ENCODE measurements at places on chromosomes 3 and 15.

GRCh38 chr3:161177991-161178390 lies 43.1 kb upstream of the NMD3 start:
- DNase-seq: no peak

- no peak for DNase-seq
These were observed 106.5 kb upstream of the GALNT15 start for GRCh38 chr3:16067837-16068471.

GRCh38 chr3:196772102-196772501 lies 32.4 kb downstream of the PAK2 start:
- no peak for DNase-seq

DNA sequence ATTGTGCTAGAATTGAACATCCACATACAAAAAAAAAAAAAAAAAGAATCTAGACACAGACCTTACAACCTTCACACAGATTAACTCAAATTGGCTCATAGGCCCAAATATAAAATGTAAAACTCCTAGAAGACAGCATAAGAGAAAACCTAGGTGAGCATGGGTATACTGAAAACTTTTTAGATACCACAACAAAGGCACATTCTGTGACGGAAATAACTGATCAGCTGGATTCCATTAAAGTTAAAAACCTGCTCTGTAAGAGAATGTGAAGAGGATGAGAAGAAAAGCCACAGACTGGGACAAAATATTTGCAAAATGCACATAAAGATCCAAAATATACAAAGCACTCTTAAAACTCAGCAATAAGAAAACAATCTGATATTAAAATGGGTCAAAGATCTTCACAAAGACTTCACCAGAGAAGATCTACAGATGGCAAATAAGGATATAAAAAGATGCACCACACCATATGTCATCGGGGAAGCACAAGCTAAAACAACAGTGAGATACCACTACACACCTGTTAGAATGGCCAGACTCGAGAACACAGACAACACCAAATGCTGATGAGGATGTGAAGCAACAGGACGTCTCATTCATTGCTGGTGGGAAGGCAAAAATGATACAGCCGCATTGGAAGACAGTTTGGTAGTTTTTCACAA lies 167.9 kb downstream of the PDE8A start:
- DNase-seq: peak; percentile 72

GRCh38 chr3:135448520-135448919 lies 517.0 kb upstream of the PPP2R3A start:
- DNase-seq: no peak

DNA sequence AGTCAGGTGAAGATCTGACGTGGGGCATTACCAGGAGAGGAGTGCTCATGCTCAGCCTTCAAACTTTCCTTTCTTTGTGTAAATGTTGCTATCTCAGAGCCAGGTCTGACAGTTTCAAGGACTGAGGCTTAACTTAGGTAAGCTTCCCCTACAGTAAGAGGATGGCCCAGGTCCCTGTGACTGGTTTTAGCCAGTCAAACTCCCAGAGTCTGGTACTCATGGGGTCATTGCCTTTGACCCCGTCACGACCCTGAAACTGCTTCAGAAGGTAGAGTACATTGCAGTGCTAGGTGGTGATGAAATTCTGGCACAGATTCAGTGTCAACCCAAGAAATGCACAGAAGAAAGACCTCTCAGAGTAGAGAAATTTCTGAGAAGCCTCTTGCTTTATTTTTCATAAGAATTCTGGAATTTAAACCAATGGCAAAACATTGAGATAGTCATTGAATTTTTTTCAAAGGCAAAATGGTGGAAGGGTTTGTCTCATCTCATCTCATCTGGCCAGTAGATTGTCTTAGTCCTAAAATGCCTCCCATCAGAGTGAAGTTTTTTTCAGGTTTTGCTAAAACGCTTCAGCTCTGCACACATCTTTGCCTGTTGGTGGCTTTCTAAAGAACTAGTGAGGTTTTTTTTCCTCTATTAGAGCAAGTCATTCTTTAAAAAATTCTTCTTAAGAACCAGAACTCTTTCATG lies 23.1 kb downstream of the ZBTB38 start:
- DNase-seq: no peak

DNA sequence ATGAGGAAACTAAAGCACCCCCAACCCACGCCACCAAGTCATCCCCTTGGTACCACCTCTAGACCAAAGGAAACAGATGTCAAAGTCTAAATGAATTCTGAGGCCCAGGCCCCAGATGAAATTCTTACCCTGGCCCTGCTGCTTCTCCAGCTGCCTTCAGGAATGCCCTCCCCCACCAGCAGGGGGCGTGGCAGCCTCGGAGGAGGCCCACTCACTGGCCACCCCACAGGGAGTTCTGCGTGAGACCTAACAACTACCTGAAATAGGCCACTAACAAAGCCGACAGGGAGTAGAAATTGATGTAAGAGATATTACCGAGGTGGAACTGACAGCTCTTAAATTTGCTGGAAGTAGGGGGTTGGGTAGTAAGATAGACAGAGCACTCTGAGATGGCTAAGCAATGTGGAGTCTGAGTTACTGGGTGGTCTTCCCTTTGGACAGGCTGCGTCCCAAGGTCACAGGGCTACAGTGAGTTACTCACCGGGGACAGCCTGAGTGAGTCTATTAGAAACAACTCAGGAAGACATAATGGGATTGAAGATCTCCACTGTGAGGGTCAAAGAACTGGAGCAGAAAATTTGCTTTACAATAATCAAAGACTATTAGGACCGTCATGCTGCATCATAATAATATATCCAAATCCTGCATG lies 240.7 kb downstream of the SHOX2 start:
- DNase-seq: no peak

DNA sequence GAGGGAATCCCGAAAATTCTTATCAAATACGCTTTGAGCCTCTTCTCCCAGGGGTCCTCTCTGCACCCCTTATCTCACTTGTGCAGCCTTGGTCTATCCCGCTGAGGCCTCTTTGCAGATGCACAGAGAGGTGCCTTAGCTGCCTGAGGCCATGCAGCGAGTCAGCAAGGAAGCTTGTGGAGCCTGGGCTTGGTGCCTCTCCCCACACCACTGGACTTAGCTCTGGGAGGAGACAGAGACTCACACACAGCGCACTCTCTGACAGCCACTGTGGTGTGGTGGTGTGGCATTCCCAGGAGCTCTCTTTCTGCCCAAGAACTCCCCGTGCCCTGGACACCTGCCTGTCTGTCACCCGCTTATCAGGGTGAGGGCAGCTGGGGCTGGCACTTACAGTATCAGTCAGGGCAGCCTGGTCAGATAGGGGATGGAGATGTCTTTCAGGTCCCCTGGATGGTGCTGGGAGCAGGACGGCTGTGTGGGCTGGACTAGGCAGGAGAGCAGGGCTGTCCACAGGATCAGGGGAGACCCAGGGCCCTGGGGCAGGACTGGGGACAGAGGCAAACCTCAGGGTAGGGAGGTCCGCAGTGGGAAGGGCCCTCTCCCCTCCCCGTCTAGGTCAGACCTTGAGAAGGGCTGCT lies 10.2 kb upstream of the LINGO1 start:
- DNase-seq: no peak

DNA sequence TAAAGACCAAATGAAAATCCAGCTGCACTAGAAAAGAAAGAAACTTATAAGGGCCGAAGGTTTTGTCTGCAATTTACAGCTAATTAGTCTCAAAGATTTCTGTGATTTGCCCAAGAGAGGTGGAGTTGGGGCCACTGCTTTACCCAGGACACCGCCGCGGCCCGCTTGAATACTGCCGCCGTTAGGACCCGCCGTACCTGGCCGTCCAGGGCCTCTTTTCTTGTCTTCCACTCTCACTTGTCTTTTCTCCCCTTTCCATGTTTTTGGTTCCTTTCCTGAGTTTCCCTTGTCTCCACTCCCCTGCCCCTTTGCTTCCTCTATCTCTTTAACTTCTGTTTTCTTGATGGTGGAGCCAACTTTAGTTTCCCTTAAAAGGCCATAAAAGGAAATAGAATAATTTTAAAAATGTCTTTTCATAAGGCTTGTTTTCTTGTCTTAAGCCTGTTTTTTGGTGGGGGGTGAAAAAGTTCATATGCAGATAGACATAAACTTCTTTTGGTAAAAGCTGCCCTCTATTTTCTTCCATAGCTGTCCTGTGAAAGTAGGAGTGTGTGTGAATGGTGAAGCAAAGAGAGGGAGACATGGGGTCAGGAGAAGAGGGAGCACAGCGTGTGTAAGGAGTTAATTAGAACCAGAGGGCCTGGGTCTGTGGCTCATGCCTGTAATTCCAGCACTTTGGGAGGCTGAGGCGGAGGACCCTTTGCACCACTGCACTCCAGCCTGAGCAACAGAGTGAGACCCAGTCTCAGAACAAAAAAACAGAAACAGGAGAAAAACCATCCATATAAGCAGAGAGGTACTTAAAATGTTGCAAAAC lies 16.0 kb upstream of the CCNL1 start:
- DNase-seq: peak; percentile 30

- no peak for DNase-seq
These were observed 129.4 kb downstream of the PGPEP1L start for GRCh38 chr15:98878172-98878571.

DNA sequence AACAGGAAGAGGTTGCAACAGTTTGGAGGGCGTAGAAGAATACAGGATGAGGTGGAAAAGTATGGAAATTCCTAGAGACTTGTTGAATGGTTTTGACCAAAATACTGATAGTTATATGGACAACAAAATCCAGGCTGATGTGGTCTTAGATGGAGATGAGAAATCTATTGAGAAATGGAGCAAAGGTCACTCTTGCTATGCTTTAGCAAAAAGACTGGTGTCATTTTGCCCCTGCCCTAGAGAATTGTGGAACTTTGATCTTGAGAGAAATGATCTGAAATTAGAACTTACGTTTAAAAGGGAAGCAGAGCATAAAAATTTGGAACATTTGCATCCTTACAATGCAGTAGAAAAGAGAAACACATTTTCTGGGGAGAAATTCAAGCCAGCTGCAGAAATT lies 686.9 kb upstream of the GBE1 start:
- DNase-seq: no peak

- DNase-seq: no peak
These were observed 961.7 kb downstream of the FHIT start for GRCh38 chr3:60289341-60290121.

- no peak for DNase-seq
These were observed 14.6 kb upstream of the PRICKLE2 start for GRCh38 chr3:64239841-64240240.

DNA sequence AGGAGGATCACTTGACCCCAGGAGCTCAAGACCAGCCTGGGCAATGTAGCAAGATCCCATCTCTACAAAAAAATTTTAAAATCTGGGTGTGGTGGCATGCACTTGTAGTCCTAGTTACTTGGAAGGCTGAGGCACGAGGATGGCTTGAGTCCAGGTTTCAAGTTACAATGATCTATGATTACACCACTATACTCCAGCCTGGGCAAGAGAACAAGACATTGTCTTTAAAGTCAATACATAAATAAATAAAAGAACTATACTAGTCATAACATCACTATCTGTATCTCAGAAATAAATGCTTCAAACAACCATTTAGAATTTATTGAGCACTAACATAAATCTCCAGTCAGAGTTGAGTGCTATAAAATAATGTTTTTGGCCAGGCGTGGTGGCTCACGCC lies 8.5 kb upstream of the PHLDB2 start:
- no peak for DNase-seq

DNA sequence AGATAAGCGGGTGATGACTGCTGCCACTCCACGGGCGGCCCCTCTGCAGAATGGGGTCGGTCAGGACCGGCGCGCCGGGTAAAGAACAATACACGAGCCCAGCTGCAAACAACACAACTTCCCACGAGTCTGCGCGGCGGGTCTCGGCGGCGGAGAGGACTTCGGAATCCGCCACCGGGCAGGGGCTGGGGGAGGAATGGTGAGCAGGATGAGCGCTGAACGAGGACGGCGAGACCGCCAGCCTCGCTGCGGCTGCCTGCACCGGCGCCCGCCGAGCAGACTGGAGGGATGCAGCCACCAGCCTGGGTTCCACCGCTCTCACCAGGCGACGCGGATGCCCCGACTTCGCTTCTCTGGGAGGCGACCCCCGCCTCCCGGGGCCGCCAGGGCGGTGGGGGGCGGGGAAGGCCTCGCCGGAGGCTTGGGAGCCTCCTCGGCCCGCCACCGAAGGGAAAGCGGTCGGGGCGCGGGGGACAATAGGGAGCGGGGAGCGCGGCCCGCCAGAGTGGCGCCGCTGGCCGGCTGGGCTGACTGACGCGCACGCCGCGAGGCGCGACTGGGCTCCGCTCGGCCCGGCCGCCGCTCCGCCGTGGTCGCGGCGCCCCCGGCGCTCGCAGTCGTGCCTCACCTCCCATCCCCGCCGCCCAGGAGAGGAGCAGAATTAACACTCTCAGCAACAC lies 515 bp downstream of the ADAM10 start:
- DNase-seq: peak; percentile 49

DNA sequence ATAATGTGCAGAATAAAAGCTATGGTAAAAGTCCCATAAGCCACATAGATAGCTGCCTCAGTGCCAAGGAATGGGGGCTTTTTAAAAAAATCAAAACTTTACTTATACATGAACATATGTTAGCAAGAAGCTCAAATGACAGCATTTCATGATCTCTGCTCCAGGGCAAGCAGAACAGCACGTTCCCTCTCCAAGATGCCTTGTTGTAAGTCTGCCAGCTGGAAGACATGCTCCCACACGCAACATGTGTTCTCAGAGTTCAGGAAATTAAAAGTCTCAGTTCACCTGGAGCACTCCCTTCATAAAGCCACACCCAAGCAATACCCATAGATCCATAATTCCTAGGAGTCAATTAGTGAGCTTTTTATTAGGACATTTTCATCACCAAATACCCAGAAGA lies 52.2 kb downstream of the ABI3BP start:
- peak; percentile 75 for DNase-seq

DNA sequence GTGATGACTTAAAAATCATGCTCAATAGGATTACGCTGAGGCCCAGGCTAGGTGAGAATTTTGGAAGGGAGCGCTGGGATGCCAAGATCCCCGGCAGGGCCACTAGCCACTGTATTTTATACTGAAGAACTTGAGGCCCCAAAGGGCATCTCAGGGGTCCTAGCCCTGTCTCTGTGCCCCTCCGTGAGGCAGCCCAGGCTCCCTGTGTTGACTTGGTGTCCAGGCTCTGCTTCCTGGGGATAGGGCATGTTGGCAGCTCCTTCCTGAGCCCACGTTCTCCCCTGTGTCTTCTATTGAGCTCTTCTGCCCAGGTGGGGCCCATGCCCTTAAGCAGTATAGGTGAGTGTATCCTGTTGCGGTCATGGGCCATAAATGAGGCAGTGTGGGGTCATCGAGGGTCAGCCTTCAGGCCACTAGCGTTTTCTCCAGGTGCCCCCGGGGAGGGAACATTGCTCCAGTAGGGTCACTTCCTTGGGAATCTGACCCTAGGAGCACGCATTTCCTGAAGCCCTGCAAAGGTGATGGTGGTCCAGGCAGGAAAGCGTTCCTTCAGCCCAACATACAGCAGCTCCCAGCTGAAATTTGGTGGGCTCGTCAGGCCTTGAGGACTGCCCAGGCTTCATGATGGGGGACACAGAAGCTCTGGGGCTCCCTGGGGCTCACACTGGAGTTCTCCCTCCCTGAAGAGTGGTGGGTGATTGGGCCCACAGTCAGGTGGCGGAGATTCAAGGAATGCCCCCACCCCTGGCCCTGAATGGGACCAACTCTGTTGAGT lies 189.4 kb downstream of the UBE3A start:
- DNase-seq: no peak

GRCh38 chr3:102529452-102529851 lies 94.6 kb downstream of the ZPLD1 start:
- no peak for DNase-seq

- no peak for DNase-seq
These were observed 4.6 kb upstream of the CTSH start for GRCh38 chr15:78949461-78949860.

Measured in NCI-H2171 treated with DMSO at 0.1 percent for 48 hours (cell line).